ENCODE measurements at places on chromosomes 6 and 20.

- DNase-seq: no peak
These were observed 216.9 kb upstream of the ARG1 start for GRCh38 chr6:131356161-131356560.

GRCh38 chr20:47262365-47263013 is 94.0 kb downstream of the ZMYND8 start:
- no peak for DNase-seq

- peak; percentile 30 for DNase-seq
These were observed 9.1 kb upstream of the MAPK13 start for GRCh38 chr6:36120979-36121786.

DNA sequence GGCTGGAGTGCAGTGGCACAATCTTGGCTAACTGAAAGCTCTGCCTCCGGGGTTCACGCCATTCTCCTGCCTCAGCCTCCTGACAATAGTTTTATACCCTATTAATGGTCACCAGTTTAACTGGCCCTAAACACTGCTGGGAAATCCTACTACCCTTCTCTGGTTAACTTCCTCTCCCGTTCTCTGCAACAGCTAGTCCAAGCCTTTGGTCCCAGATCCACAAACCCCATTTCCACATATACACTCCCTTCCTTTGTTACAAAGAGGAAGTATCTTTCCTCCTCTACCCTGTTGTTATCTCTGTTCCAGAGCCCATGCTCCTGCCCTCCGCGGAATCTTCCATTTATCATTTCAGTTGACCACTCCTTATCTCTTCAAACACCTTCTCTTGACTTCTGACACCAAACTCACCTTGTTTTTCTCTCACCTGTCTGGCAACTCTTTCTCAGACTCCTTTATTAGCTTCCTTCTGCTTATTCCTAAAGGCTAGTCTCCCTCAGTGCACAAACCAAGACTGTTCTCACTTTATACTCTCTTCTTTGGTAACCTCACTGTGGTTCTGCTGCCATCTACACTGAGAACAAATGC is 25.0 kb upstream of the TBC1D22B start:
- DNase-seq: no peak

- no peak for DNase-seq
These were observed 328.6 kb downstream of the NKAIN2 start for GRCh38 chr6:124132256-124132655.

All from fibroblast of skin of right biceps (primary cell).